Skeletal muscle cell (primary cell): ENCODE measurements at places on chromosomes 4 and X.

DNA sequence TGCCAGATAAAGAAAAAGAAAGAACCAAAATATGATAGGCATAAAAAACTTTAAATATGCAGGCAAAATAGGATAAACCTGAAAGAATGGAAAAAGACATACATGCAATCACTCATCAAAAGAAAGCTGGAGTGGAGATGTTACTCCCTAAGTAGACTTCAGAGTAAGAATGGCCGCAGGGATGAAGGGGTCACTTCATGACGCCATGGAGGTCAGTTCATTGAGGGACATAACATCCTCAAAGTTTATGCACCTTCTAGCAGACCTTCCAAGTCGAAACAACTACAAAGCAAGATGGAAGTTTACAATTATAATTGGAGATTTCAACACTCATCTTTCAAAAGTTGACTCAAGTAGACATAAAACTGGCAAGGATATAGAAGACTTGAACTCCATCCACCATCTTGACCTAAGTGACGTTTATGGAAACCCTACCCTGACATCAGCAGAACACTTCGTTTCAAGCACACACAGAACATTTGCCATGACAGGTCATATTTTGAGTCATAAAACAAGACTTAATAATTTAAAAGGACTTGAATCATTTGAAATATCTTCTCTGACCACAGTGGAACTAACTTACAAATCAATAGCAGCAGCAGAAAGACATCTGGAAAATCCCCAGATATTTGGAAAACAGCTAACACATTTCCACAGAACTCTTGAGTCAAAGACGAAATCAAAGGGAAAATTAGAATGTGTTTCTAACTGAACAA, 106.0 kb upstream of the LRPAP1 start:
- no peak for DNase-seq

DNA sequence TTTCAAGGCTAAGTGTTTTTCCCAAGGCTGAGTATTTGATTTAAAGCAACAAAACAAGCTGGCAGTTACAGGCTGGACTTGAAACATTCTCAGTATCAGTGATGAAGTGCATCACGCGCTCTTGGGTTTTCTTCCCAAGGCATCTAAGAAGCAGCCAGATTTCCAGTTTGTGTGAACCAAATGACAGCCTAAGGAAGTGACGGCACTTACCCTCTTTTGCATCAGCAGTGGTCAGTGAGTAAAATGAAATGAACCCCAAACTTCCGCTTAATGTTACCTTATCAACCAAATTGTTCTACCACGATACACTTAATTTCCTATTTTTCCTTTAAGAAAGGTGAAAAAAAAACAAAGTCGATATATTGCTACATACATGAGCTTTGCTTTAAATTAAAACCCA, 15.8 kb upstream of the GYPE start:
- DNase-seq, result no peak

GRCh38 chrX:143581240-143581639, 54.7 kb downstream of the SLITRK4 start:
- no peak for DNase-seq

- DNase-seq, result no peak
Measured at GRCh38 chrX:78199851-78200250, 60.4 kb upstream of the TAF9B start.

DNA sequence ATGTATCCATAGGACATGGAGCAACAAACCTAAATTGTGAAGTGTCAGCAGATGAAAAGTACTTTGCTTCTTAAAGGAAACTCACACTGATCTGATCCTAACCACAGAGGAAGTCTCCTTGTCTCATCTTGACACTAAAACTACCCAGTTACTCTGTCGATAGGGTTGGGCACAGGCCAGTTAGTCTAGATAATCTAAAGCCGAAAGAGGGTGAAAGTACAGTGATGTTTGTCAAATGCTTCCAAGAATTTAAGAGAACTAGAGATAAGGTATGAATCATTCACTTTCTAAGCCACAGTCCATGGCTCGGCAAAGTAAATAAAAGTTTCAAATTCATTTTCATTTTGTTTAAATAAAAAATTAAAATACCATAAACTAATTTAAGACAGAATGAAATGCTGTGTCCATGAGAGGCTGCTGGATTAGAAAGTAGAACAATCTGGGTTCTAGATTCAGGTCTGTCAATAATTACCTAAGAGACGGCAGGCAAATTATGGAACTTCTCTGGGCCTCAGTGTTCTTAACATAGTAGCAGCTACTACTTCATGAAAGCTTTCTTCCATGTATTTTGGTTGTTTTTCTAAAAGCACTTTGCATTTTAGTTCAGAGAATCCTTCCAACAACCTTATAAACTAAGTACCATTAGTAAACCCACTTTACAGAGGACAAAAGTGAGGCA, 176.7 kb downstream of the LDB2 start:
- DNase-seq, result peak; percentile 5

GRCh38 chr4:152591876-152592275, 56.0 kb upstream of the FBXW7 start:
- DNase-seq, result no peak

DNA sequence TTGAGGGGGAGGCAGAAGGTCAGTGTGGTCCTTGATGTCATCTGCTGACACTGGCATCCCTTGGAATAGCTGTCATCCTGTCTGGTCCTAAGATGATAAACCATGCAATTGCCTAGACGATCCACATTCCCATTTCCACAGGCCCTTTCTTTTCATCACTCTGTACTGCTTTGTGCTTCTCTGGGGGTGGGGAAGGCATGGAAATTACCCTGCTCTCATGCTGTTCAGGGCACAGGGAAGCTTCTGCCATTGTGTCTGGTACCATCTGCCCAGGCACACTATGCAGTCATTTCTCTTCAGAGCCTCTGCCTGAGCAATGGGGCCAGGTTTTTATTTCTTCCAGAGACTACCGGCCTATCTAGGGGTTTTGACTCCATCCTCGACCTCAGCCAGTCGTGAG, 49.7 kb upstream of the ELOVL6 start:
- DNase-seq, result no peak

DNA sequence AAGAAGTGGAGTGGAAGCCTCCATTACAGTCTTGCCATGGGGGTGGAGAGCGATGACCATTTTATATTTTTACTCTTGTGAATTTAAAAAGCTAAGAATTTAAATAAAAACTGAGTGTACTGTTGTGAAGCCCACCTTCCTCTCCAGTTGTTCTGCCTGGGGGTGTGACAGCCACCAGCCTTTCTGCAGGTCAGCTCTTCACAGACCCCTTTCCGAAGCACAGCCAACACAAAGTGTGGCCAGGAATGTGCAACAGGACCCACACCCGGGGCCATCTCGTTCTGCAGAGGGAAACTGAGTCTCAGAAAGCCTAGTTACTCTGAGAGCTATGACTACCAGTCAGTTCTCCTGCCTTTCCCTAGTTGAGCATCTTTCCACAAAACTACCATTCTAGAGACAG, 1.4 kb downstream of the GRPEL1 start:
- no peak for DNase-seq
